ENCODE measurements at places on chromosomes 7 and 10.

DNA sequence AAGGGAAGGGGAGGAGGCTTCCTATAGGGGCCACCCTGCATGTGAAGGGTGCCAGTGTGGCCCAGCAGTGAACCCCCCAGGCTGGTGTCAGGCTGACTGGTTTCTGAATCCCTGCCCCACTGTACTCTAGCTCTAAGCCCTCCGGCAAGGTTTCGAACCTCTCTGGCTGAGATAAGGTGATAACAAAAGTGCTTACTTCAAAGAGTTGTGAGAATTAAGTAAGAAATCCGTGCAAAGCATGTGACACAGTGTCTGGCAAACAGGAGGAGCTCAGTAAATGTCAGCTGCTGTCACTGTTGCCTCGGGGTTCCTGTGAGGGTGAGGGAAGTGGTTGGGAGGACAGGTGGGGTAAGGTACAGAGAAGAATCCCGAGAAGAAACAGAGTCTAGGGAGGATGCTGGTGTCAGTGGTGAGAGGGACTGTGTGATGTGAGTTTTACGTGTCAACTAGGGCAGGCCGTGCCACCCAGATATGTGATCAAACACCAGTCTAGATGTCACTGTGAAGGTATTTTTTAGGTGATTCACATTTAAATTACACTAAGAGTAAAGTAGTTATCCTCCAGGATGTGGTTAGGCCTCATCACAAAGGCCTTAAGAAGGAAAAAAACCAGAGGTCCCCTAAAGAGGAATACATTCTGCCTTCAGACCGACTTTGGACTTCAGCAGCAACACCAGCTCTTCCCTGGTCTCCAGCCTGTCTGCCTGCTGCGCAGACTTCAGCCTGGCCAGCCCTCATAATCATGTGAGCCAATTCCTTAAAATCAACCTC is 64.4 kb downstream of the BPGM start:
- no peak for DNase-seq

DNA sequence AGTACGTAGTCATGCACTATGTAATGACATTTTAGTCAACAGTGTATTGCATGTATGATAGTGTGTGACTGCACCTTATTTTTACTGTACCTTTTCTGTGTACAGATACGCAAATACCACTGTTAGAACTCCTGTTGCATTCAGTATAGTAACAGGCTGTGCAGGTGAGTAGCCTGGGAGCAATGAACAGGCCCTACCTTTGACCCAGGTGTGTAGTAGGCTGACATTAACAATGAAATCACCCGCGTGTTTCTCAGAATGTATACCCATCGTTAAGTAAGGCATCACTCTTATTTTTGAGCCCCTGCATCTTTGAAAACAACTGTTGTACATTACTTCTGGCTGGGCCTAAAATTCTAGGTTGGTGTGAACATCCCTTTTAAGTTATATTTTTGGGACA is 41.6 kb downstream of the DAGLB start:
- no peak for DNase-seq

DNA sequence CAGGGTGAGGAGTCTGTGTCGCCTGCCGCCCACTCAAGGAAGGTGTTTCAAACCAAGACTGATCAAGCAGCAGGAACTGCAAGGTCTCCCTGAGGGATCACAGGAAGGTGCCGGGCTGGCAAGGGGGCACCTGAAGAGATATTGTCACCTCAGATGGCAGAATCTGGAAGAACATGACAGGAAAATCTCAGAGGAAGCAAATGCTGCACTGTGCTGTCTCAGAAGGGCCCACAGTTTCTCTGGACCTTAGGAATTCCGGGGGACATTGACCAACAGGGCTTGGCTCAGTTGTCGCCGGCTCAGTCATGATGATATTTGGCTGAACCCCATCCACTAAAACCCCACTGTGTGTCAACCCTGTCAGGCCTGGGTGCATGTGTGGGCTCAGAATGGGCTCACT is 31.9 kb upstream of the GPR26 start:
- DNase-seq = no peak

GRCh38 chr7:108311446-108312168 is 144.6 kb downstream of the NRCAM start:
- no peak for DNase-seq

DNA sequence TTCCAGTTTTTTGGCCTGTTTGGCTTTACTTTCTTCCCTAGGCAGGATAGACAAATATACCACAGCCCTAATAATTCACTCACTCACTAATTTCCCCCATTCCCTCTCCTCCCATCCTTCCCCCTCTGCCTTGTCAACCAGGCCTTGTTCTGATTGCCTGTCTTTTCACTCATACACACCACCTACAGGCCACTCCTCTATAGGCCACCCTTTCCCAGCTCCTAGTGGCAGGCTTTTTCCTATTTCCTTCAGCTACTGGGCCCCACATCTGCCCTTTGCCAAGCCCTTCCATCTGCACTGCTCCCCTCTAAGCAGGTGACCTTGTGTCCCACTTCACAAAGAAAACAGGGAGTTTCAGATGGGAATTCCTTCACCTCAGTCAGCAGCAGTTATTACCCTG is 59.8 kb upstream of the MSRB2 start:
- DNase-seq = no peak

DNA sequence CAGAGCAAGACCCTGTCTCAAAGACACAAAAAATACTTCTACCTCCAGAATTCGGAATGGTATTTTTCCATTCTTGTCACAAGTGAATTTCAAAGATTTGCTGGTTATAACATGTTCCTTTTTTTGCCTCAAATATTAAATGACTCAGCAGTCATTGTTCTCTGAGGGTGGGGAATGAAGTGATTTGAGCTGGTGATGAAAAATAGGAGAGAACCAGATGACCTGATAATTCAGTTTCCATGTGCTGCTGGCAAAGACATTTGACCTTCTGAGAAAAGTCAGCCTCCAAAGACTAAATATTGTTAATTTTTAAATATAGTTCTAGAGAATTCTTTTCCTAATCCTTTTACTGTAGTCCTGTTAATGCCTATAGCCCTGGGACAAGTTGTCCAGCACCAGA is 78.9 kb downstream of the CACNB2 start:
- no peak for DNase-seq

DNA sequence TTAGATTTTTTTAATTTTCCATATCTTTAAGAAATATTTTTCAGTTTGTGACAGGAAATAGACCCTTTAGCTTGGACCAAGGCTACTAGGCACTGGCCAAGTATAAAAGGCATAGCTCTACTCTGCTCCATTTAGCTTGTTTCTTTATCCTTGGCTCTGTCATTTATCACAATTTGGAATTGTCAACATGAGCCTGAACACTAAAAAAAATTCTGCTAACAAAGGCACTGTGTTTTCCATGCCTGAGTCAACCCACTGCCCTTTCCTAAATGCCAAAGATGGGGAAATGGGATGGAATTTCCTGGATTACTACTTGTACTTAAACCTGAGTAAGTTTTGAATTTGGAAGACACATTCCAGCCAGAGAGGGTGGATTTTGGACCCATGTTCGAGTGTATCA is 128.4 kb downstream of the NSUN6 start:
- DNase-seq = no peak

GRCh38 chr7:12635830-12636229 is 51.6 kb upstream of the ARL4A start:
- DNase-seq = peak; percentile 82

DNA sequence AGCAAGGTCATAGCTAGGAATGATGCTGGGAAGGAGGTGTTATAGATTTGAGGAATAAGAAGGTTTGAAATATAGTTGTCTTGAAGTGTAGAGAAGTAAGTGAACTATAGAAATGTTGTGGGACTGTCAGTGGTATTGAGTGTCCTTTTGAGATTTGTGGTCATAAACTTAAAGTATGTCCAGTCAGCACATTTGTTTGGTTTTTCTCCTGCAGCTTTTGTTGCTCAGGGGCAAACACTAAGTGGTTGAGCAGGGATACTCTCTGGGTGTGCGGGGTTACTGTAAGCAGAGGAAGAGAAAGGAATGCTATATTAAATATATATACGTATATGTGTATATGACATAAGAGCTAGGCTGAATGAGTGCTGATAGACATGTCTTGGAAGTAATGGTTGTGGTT is 67.1 kb downstream of the HECTD2 start:
- no peak for DNase-seq

- peak; percentile 26 for DNase-seq
These were observed 541 bp downstream of the ELMO1 start for GRCh38 chr7:37448011-37448635.
